ENCODE measurements at places on chromosomes 4 and X.

DNA sequence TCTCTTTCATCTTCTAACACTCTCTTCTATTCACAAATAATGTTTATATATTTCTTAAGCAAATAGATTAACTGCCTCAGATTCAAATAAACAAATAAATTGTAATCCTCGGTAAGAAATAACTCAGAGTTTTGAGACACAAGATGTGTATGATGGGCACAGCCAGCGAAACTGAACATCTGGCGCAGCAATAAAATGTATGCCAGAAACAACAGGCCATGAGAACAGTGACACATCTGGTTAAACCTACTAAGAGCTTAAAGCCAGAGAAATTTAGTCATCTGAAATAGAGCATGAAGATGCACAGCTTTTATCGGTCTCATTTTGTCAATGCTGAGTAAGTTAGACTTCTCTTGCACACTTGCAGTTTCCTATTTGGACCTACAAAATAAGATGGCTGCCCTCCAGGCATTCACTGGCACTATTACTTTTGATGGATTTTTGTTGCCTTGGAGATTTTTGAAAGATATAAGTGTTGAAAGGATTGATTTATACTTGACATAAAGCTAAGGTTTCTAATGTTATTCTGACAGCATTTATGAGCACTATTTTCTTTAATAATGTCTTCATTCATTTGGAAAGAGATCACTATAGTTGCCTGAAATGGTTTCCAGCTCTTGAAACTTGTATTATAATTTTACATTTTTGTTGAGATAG lies 1444.0 kb downstream of the PCDH18 start:
- no peak for DNase-seq

DNA sequence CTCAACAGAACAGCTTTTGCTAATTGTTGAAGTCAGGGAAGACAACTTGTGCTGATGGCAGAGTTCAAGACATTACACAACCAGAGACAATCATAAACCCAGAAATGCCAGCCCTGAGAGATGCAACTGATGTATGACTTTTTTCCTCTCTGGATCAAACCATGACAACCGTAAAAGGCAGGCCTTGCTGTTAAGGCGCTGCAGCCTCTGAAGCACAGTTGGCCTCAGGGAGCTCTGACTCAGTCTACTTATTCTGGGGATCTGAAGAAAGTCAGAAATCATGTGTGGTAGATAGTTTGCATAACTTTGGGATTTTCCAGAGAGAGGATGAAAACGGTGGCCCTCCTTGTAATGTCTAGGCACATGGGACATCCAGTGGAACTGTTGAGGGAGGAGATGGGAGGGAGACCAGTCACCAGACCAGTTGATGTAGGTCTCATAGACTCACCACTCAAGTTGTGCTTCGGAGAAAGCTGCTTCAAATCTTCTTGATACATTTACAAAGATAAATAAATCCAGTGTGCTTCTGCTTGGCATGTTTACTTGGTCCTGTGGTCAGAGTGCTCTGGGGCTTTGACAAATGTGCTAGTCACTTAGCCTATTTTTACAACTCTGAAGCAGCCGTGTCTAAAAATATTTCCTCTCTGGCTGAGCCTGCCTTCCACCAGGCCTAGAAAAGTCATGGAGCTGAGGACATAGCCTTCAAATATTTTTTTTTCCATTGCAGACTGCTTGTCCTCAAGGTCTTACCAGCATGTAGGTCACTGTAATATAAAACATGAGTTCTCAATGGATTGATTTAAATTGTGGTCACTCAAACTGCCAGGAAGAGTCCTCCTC lies 7.5 kb downstream of the HADH start:
- no peak for DNase-seq

DNA sequence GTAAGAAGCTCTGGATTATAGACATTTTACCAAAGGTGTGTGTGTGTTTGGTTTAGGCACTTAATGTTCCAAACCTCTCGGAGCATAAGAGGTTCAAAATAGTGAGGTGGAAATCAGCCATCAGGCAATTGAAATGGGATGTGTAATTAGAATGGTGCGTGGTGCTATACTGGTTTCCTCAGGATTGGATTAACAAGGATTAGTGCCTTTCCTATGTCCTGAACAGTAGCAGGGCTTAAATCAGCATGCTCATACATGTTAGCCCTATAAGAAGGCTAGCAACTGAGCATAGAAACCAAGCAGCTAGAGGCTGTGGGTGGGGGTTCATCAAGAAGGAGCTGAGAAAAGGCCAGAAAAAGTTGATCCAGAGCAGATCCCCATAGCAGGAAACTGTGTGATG lies 256.8 kb upstream of the CXXC4 start:
- DNase-seq: no peak

- no peak for DNase-seq
Observed at GRCh38 chrX:153903238-153903980, 1.1 kb upstream of the AVPR2 start.

GRCh38 chr4:145618210-145618931 lies 814 bp upstream of the MMAA start:
- DNase-seq: no peak

DNA sequence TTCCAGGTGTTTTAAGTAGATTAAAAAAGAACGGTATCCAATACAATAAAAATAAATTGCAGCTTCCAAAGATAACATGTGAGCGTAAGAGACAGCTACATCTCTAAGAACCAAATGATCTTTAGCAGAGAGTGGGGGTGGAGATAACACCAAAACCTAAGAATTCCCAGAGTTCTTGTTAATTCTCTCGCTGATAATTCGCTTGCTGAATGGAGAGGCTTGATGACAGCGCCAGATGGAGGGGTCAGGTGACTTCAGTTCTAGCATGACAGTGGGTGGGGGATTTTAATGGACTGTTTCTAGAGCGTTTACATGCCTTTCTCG lies 2.3 kb downstream of the CLCN4 start:
- DNase-seq: no peak

DNA sequence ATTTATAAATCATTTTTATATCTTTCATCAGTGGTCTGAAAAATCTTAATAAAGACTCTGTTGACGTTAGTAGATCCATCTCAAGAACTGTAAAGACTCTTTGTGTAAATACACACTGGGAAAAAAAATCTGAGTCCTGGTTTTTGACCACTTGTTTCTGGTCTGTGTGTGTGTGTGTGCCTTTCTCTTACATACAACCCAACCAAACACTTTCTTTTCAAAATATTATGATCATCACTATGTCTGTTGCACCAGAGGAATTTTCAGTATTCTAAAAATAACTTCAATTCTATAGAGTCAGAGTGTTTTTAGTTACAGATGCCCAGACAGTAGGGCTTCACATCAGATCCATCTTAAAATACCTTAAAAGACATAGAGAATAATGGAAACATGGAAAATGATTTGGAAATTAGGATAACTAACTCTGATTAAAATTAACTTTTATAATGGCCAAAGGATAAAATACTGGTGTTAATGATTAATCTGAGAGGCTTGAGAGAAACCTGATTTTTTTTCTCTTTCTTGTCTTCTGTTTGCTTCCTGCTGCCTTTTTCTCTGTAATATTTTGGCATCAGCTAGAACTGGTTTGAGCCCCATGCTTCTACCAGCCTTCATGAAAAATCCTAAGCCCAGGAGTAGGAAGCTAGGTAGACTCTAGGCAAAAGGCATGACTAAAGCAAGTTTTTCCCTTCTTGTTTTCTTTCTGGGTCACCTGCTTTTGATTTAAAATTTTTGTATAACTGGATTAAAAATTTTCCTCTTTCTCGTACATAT lies 99.7 kb downstream of the ATXN3L start:
- no peak for DNase-seq

- DNase-seq: no peak
Observed at GRCh38 chrX:3598709-3599108, 114.7 kb downstream of the PRKX start.

Measured in hippocampal formation (tissue), 2 donors.